H4 (cell line): ENCODE measurements at places on chromosomes 11 and 22. TPM values are rescaled to one million over a fixed set of nuclear protein-coding genes. Genes with fewer than 3 reads are reported as not detected.

DNA sequence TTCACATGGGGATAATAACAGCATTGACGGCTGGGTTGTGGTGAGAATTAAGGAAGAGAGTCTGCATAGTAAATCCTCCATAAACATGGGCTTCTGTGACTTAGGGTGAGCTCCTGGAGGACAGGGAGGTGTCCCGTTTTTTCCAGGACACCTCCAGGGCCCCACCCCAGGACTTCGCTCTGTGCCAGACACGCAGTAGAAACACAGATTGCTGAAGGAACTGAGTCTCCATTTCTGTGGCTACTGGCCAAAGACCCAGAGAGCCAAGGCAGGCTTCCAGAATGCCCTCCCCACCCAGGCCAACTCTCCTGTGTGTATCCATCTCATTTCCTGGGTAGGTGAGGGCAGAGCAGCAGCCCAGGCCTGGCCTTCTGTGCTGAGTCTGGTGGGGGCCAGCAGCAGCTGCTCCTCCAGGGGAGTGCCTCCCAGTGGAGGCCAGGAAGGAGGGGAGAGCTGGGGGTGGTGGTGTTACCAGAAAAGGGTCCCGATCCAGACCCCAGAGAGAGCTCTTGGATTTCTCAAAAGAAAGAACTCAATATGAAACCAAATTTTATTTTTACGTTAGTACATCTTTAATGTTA, 9.5 kb upstream of the RFPL3 start:
- no peak for DNase-seq

Gene KCTD14
- total RNA-seq: 0.77 TPM in 1 of 2 replicates, not detected in the other

Gene MOB2
- total RNA-seq: 15.2 and 18.1 TPM in 2 replicates

- DNase-seq: no peak
Observed at GRCh38 chr11:88779577-88779976, 286.2 kb downstream of the GRM5 start.

Gene VSIG10L2
- not detected in 2 replicates for total RNA-seq
